ENCODE measurements at places on chromosomes 11 and 22.

GRCh38 chr11:66723693-66724092, 5.3 kb downstream of the SPTBN2 start:
- no peak for DNase-seq

DNA sequence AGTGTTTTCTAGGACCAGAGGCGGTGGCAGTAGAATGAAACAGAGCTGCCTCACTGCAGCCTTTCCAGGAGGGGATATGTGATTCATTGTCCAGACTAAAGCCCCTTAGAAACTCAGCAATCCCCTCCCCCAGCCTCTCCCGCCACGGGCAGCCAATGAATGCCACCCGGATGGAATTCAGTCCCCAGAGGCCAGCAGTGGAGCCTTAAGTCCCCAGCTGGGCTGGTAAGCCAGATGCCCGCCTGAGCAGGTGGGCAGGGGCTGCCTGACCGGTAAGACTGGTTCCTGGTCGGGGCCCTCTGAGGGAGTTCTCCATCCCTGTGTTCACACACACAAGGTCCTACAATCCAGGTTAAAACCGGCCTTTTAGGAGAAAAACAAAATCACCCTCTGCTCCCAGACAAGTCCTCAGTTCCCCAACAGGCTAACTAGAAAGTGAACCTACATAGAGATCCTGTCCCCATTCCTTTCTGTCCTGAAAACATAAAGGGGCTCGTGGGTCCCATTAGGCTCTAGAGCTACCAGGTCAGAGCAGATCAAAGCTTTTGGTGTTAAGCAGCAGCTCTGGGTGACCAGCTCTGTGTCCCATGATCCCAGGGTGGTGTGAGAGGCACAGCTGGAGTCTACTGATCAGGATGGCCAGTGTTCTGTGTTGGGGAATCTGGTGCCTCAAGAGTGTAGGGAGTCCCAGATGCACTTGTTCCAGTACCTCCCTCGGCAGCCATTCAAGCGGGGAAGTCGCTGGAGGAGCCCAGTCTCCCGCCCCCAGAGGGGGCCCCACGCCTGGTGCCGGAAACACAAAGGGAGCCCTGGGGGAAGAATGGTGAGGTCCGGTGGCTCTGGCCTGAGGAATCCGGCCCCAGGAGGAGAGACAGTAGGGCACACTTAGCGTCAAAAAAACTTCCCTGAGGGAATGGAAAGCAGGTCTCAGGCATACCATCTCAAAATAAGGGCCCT, 2.6 kb downstream of the PATZ1 start:
- DNase-seq, result no peak

- no peak for DNase-seq
Observed at GRCh38 chr22:47678048-47678447, 915.6 kb downstream of the TBC1D22A start.

DNA sequence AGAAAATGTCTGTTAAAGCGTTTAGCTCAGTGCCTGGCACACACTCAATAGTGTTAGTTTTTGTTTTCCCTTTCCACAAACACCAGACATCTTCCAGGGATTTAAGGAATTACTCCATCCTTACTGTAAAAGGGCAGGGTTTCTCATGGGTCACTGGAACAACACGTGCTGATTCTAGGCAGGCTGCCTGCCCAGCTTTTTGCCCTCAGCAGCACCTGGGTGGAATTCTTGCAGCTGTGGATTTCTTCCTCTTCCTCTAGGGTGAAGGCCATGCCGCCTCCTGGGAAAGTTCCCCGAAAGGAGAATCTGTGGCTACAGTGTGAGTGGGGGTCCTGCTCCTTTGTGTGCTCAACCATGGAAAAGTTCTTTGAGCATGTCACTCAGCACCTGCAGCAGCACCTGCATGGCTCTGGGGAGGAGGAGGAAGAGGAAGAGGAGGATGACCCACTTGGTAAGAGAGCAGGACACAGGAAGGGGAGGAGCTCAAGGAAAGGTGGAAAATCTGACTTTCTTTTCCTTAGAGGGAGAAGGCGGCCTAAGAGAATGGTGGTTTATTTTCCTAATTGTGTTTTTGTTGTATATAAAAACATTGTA, 5.4 kb downstream of the HINFP start:
- no peak for DNase-seq
